Germinal center (tissue), 1 donor: ENCODE measurements at places on chromosomes 7 and 10.
A peak's percentile ranks its signal among the peaks of the same experiment; 100 is the strongest.

DNA sequence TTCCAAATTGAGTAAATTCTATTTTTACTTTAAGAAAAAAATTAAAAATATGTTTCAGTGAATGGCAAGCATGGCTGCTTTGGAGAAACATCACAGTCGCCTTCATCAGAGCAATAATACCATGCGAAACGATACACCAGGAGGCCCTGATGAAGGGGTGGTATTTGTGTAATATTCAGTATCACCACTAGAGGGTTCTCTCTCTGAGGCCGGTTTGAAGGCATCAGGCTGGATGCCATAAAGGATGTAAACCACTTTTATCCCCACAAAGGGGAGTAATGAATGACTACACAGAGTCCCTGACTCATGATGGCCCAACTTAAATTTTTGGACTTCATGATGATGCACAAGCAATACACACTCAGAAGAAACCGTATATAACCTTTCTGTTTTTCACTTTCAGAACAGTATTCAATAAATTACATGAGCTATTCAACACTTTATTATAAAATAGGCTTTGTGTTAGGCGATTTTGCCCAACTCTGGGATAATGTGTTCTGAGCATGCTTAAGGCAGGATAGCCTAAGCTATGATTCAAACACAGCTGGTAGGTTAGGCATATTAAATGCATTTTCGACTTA is 95.5 kb downstream of the PPP1R17 start:
- DNase-seq, result peak; percentile 37

DNA sequence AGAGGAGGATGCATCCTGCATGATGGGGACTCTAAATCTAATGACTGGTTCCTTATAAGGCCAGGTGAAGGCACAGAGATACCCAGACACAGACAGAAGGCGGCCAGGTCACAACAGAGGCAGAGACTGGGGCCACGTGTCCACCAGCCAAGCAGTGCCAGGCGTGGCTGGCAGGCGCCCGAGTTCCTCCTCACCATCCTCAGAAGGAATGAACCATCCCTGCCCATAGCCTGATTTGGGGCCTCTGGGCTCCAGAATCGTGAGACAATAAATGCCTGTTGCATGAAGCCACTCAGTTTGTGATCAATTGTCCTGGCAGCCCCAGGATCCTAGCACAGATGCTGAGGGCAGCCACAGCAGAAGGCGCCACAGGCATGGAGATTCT is 69.0 kb upstream of the TNRC18 start:
- no peak for DNase-seq

- no peak for DNase-seq
These were observed 7.0 kb upstream of the PCOLCE start for GRCh38 chr7:100595188-100595587.

DNA sequence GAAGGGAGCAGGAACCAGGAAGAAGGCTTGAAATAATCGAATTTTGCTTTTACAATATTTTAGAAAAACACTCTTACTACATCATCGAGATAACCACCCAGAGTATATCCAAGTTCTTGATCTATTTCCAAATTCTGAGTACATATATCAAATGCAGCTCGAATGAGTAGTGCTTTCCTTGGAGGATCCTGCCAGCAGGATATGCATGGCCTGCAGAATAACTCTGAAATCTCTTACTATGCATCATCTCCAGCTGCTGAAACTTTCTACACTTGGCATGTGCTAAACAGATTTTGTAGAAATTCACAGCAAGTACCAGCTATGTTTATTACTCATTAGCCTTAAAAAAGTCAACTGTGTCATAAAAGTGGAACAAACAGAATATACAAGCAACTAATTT is 44.0 kb upstream of the ANK3 start:
- no peak for DNase-seq

DNA sequence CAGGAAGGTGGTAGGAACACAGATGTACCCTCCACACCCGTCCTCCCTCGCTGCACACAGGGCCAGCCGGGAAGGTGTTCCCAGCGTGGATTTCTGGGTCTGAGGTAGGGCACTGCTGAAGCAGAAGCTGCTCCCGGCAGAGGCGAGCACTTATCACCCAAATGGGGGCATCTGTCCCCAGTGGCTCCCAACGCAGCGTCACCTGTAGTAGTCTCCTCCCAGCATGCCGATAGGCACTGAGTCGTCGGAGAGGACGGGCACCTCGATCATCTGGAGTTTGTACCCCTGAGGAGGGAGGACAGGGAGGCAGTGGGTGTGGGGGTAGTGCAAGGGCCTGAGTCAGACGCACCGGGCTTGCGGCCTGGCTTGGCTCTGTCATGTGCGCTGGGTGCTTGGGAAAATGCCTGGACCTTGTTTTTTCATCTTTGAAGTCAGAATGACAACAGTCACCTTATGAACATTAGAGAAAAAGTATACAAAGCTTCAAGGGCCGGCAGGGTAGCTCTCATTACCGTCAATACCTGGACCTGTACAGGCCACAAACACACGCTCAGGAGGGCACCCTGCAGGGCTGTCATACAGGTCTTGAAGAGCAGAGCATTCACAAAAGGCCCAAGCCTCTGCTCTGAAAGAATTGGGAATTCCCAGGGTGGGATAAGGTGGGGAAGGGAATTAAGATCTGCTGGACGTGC is 3.1 kb upstream of the PYROXD2 start:
- DNase-seq, result no peak

- peak; percentile 47 for DNase-seq
These were observed 109.5 kb upstream of the GJD4 start for GRCh38 chr10:35495521-35496119.
